ENCODE measurements at places on chromosomes 2 and 18. TPM values are rescaled to one million over a fixed set of nuclear protein-coding genes. Genes with fewer than 3 reads are reported as not detected.

- no peak overlapping the region for H3K4me3 ChIP-seq
- peaks cover 8% of the 10 kb centered on the region for H3K4me1 ChIP-seq
- H3K36me3 ChIP-seq, result no peaks in the 10 kb centered on the region
Measured at GRCh38 chr18:29962579-29962978, 1080.0 kb downstream of the DSC3 start.

DNA sequence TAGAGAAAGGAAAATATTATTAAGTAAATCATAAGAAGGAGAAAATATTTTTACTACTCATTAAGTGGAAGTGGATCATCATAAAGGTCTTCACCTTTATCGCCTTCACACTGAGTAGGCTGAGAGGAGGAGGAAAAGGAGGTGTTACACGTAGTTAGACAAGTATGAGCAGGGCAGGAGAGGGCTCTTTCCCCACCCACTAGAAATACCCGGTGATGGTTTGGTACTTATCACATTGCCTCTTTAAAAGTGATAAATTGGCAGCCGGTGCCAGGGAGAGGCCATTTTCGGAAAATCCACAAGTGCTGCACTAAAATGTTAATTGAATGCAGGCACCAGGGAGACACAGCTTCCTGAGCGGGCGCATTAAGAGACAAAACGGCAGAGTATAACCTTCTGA, 598.7 kb upstream of the SOX11 start:
- no peaks in the 10 kb centered on the region for H3K36me3 ChIP-seq
- H3K4me1 ChIP-seq, result no peaks in the 10 kb centered on the region
- no peaks in the 10 kb centered on the region for H3K27me3 ChIP-seq
- no peak overlapping the region for H3K4me3 ChIP-seq

GRCh38 chr2:65876114-65876513, 443.7 kb upstream of the SPRED2 start:
- no peak for DNase-seq
- no peaks in the 10 kb centered on the region for H3K36me3 ChIP-seq
- no peak overlapping the region for H3K27ac ChIP-seq
- no peaks in the 10 kb centered on the region for H3K4me1 ChIP-seq

DNA sequence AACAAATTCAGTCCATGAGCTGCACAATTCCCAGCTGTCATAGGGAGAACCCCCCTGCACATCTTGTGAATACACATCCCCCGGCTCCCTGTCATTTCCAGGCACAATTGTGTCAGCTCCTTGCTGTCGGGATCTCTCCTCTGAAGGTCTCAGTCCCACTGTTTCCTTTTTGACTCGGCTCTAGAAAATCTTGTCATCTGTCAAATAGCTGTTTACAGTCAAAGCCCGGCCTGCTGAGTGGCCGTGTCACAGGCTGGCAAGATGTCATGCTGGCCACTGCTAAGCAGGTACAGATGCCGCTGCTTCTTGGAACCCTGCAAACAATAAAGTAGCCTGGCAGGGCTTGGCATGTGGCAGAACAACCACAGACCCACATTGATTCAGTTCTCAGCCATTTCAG, 61.7 kb downstream of the LYPD1 start:
- H3K36me3 ChIP-seq, result no peaks in the 10 kb centered on the region
- H3K27me3 ChIP-seq, result no peaks in the 10 kb centered on the region
- no peak overlapping the region for H3K4me3 ChIP-seq
- no peaks in the 10 kb centered on the region for H3K4me1 ChIP-seq
- H3K27ac ChIP-seq, result no peak overlapping the region

GRCh38 chr2:183729380-183729779, 605.1 kb downstream of the NUP35 start:
- no peak overlapping the region for H3K27ac ChIP-seq
- no peaks in the 10 kb centered on the region for H3K4me1 ChIP-seq
- no peaks in the 10 kb centered on the region for H3K27me3 ChIP-seq
- H3K4me3 ChIP-seq, result no peak overlapping the region
- DNase-seq, result no peak

Gene NCKAP5
- total RNA-seq, result 0.65 TPM

Gene HOXD1
- 0.13 TPM for total RNA-seq

Gene GRB14
- not detected for total RNA-seq

Gene SLC4A3
- 0.54 TPM for total RNA-seq

Gene CLEC4F
- not detected for total RNA-seq
